ENCODE measurements at places on chromosomes 4 and X. TPM values are rescaled to one million over a fixed set of nuclear protein-coding genes. Genes with fewer than 3 reads are reported as not detected.

- no peak for DNase-seq
Observed at GRCh38 chrX:6813836-6814370, 279.0 kb upstream of the VCX3A start.

DNA sequence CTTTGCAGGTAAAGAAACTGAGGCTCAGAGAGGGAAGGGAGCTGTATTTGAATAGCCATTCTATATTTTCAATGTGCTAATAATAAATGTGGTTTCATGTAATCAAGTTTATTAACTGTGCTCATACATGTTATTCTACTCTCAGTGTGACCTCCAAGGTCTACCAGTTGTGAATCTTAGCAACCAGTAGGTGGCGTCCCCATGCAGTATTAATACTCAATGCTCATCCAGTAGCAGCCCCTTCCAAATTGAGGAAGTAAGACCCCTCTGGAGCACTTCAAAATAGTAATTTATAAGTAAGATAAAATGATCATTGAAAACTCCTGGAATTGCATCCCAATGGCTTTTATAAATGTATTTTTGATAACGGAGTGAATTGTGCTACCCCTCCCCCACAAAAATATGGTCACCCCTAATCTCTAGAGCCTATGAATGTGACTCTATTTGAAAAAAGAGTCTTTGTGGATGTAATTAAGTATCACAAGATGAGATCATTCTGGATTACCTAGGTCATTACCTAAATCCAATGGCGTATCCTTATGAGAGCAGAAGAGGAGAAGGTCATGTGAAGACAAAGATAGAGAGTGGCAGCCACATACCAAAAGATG is 20.4 kb upstream of the SEPSECS start:
- no peak for DNase-seq

Gene ZIC3
- not detected for total RNA-seq

DNA sequence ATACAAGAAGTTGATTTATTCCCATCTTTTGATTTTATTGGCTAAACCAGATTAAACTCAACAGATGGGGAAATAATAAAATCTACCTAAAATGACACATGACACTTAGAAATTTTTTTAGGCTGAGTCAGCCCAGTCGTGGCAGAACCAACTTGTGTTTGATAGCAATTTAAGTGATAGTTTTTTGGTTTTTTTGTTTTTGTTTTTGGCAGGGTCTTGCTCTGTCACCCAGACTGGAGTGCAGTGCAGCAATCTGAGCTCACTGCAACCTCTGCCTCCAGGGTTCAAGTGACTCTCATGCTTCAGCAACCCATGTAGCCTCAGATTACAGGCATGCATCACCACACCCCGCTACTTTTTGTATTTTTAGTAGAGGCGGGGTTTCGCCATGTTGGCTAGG is 370.3 kb upstream of the NOCT start:
- DNase-seq = no peak

GRCh38 chrX:21698272-21698671 is 40.1 kb upstream of the KLHL34 start:
- no peak for DNase-seq

Gene PRR32
- not detected for total RNA-seq

GRCh38 chrX:57821703-57822387 is 88.4 kb downstream of the ZXDA start:
- no peak for DNase-seq

Data from activated naive CD8-positive, alpha-beta T cell treated with anti-CD3 and anti-CD28 coated beads, Interleukin-2, amount 10 ng/mL, durations not matched to agents 7 days and 5 days (primary cell).